Hematopoietic multipotent progenitor cell (in vitro differentiated cells): ENCODE measurements at places on chromosomes 12 and 14.

DNA sequence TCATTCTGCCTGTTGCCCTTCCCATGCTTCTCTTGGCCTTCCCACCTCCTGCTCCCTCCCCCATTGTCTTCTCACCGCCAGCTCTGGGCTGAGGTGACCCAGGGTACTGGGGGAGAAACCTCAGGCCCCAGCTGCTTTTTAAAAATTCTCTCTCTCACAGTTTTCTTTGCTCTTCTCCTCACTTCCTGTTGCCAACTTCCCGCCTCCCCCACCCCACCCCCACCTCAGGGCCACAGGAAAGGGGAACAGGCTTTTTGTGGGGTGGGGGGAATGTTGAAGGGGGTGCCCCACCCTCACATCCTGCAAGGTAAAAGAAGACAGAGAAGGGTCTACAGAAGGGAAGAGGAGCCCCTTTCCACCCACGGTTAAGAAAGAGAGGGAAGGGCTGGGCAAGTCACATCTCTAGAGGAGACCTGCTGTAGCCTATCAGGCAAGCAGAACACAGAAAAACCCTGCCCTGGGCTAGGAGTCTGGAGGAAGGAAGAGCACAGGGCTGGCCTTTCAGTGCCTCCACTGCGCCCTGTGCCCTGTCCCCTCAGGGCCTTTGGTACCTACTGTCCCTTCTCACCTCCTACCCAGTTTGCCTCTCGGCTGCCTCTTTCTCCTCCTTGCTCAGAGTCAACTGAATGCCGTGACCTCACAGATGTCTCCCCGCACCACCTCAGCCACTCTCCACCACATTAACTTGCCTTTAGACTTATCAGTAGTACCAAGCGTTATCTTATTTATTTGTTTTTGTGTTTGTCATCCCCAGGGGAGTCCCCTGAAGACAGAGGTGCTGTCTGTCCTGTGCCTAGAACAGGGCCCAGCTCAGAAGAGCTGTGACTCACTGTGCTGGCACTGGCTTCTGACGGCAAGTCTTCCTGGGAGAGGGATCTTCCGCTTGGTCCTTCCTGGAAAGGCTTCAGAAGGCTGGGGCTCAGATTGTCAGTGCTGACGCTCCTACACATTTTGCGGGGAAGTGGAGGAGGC, 1.7 kb downstream of the ARHGAP9 start:
- DNase-seq, result no peak

GRCh38 chr12:5873281-5873919, 71.7 kb downstream of the ANO2 start:
- DNase-seq, result no peak

DNA sequence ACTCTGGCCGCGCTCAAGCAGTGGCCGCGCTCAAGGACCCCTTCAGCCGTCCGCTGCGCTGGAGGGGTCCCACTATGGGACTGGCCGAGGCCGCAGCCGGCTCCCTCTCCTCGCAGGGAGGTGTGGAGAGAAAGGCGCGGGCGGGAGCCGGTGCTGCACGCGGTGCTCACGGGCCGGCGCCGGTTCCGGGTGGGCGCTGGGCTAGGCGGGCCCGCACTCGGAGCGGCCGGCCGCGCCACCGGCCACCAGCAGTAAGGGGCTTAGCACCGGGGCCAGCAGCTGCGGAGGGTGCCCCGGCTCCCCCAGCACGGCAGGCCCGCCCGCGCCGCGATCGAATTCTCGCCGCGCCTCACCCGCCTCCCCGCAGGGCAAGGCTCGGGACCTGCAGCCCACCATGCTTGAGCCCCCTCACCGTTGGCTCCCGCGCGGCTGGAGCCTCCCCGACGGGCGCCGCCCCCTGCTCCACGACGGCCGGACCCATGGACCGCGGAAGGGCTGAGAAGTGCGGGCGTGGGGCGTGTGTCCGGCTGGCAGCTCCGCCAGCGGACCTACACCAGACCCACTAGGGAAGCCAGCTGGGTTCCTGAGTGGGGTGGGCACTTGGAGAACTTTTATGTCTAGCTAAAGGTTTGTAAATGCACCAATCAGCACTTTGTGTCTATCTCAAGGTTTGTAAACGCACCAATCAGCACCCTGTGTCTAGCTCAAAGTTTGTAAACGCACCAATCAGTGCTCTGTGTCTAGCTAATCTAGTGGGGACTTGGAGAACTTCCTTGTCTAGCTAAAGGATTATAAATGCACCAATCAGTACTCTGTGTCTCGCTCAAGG, 49.5 kb downstream of the KLHL28 start:
- DNase-seq, result no peak

DNA sequence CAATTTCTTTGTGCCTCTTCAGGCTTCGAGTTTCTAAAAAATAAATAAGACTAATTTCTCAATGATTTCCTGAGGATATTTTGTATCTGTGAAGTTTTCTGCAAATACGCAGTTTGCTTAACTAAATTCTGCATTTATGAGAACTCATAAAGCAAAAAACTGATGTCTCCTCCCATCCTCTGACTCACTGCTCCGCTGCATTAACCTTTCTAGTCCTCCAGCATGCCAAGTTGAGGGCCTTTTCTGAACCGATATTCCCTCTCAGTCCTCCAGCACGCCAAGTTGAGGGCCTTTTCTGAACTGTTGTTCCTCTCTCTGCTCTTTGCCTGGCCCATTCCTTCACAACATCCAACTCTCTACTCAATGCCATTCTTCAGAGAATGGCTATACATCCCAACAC, 3.2 kb downstream of the IPO8 start:
- no peak for DNase-seq

GRCh38 chr12:4653257-4653656, 4.3 kb downstream of the NDUFA9 start:
- DNase-seq, result no peak

DNA sequence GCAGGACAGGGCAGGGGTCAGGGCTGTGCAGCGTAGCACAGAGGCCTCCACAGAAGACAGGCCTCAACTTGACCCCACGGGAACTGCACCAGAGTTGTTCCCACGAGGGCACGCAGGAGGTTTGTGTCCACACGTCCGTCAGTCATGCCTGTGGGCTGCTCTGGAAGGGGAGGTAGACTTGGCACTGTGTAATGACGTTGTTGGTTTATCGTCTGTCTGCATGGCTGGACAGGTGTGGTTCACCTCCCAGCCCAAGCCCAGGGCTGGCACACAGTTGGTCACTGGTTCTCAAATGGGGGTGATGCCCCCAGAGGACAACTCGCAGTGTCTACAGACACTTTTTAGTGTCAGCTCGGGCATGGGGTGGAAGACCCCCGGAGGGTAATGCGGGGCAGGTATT, 45.8 kb downstream of the CCNK start:
- DNase-seq, result no peak

DNA sequence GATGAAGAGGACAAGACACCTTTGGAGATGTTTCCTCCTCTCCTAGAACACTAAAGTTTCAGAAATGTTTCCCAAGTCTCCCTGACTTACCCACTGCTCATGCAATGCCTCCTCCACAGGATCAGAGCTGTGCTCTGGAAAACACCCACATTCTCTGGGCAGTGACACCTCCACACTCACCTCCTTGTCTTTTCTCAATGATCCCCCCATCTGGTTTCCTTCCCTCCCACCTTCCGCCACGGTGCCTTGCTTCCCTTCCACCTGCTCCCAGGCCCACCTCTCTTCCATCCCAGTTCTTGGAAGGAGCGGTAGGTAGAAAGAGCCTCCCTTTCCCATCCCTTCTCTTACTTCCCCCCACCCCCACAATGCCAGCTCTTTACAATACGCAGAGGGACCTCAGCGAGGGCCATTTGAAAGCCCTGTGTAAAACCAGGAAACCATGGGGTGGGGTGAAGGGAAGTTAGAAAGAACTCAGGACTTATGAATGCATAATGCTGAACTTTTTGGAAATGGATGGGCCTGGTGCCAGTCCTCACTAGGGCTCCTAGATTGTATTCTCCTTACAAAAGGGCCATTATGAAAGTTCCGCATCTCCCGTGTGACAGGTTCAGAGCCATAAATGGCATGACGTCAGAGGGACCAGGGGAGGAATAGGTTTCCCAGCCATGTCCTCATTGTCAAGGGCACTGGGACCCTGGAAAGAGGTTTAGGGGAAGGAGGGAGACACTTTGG, 12.8 kb downstream of the FBLN5 start:
- DNase-seq, result no peak

- DNase-seq, result peak; percentile 39
Observed at GRCh38 chr12:138898-139534, 72.4 kb downstream of the IQSEC3 start.

GRCh38 chr14:71964716-71965115, 32.5 kb downstream of the RGS6 start:
- no peak for DNase-seq

DNA sequence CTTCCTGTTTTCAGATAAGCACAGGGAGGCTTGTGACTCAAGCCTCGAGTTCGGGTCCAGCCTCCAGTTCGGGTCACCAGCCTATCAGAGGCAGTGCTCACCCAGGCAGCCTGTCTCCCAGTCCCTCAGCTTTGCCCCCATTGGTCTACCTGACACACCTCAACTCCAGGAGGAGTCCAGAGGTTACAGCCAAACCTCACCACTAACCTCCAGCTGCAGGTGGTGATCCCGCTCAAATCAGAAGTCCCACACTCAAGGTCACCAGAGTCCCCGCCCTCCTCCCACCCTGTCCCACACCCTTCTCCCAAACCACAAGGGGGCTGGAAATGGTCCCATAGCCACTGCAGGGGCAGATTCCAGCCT, 42.1 kb downstream of the KDM2B start:
- DNase-seq, result no peak

DNA sequence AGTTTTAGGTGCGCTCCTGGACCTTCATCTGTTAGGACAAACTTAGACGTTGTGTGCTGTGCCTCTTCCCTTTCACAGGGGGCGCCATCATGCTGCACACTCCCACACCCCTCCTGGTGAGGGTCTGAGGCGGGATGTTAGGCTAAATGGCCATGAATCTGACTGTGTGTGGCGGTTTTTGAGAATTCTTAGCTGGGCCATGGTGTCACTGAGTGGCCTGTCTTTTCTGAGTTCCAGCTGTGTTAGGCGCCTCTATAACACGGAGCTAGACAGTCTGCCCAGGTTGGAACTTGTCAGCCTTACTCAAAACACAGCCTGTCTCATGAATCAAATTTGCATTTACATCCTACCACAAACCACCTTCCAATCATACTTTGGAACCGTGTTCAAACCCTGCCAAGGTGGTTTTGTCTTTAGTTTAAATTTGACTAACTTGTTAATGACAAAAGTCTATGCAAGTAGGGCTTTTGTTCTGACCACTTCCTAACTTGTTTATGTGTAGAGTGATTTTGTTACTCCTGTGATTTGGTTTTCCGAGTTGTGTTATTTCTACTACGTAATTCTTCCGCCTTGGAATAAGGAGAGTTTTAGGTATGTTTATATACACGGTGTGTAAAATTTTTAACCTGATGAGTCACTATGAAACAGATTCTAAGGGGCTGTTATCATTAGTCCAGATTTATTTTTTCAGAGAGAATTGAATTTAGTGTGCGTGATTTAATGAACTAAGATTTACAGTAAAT, 19.6 kb downstream of the ACVR1B start:
- no peak for DNase-seq

DNA sequence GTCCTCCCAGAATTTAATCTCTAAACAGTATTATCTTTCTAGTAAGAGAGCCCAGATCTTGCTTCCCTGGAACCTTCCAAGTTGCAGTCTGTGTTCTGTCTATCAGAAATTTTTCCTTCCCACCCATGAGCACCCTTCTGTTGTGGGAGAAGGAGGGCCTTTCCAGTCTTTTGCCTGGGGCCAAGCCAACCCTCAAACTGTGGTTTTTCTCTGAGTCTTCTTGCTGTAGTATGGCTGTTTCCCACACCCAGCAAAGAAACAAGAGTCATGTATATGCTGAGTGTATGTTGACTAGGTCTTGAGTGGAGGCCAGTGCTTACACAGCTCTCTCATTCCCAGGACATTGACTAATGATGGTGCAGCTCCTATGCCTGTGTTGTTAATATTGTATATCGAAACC, 104.5 kb downstream of the TGFB3 start:
- DNase-seq, result no peak

- DNase-seq, result no peak
Observed at GRCh38 chr12:94222351-94223084, 74.1 kb downstream of the PLXNC1 start.

- no peak for DNase-seq
Observed at GRCh38 chr12:22447223-22447622, 97.1 kb downstream of the C2CD5 start.

GRCh38 chr12:15708396-15709076, 80.7 kb downstream of the EPS8 start:
- DNase-seq, result no peak

GRCh38 chr12:113136990-113137511, 1.5 kb upstream of the RASAL1 start:
- no peak for DNase-seq

DNA sequence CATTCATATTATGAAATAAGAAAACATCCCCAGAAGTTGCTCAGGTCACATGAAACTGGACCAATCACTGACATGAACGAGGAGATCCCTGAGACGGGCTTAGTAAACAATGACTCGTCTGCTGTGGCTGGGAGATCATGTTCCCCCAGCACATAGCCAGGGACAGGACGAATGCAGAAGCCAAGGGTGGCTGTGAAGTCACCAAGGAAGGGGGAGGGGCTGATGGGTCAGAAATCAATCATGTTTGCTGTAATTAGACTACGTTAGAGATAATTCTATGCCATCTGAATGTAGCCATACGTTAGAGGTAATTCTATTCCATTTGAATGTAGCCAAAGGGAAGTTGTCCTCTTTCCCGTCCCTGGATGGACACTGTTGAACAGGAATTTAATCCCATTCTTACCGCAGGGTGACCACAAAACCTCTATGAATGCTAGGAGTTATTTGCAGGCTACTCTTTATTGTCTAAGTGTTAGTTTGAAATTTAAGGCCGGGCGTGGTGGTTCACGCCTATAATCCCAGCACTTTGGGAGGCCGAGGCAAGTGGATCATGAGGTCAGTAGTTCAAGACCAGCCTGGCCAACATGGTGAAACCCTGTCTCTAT, 332.9 kb downstream of the TMEM132D start:
- no peak for DNase-seq

DNA sequence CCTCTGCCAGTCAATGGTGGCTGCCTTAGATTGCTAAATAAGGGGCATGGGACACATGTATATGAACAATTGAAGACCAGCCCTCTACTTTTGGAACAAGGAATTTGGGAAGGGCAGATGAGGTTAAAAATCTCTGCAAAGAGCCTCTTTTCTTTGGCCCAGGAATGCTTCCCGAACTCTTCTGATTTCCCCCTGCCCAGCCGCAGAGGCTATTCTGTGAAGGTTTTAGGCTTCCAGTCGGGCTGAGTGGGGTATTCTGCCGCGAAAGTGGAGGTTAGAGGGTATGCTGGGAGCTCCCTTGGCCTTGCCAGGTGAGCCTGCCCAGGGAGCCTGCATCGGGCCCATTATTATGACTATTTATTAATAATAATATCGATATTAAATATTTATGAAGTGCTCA, 1.2 kb downstream of the POU6F1 start:
- DNase-seq, result no peak

- no peak for DNase-seq
Observed at GRCh38 chr14:101465795-101466448, 95.4 kb upstream of the DIO3 start.

GRCh38 chr14:92323011-92323915, at the start of gene SLC24A4:
Gene SLC24A4 (plus strand): TSS chr14:92323165. CDS start chr14:92323831, 666 bp downstream.
- no peak for DNase-seq

DNA sequence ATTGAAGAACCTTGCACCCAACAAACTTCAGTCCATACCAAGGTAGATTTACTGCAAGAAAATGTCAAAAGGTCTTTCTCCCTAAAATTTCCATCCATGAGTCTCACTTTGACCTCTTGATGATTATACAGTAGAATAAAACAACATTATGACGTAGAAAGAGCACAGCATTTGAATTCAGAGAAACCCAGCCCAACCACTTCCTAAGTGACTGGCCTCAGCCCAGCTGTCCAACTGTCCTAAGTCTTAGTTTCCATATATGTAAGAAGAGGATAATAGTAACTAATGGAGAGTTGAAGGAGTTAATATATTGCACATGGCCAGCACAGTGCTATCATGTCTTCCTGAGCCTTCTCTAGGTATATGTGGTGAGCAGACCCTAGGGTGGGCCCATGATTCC, 41.0 kb upstream of the NELL2 start:
- DNase-seq, result no peak
